ENCODE measurements at places on chromosomes 7 and 10.

- DNase-seq, result no peak
Measured at GRCh38 chr10:12563489-12563888, 214.1 kb downstream of the CAMK1D start.

GRCh38 chr7:142796501-142797390 lies 26.0 kb downstream of the PRSS2 start:
- DNase-seq, result no peak

GRCh38 chr10:112961609-112962008 lies 11.6 kb downstream of the TCF7L2 start:
- no peak for DNase-seq

GRCh38 chr7:88357781-88358525 lies 51.3 kb upstream of the STEAP4 start:
- no peak for DNase-seq

DNA sequence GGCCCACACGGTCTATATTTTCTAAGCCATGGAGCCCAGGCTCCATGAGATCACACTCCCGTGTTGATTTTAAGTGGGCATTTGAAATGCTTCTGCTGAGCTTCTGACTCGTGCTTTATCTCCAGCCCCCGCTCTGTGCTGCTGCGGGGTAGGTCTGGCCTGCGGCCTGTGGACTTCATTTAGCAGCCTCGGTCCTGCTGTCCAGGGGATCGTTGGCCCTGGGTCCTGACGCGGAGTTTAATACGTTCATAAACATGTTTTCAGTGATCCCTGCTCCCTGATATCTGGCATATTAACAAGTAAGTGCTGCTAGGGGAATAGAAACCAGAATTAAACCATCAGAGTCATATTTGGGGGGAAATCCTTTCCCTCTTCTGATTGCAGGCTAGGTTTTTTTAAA lies 540.3 kb upstream of the MGMT start:
- no peak for DNase-seq

GRCh38 chr7:104264285-104264684 lies 56.5 kb upstream of the ORC5 start:
- DNase-seq, result no peak

DNA sequence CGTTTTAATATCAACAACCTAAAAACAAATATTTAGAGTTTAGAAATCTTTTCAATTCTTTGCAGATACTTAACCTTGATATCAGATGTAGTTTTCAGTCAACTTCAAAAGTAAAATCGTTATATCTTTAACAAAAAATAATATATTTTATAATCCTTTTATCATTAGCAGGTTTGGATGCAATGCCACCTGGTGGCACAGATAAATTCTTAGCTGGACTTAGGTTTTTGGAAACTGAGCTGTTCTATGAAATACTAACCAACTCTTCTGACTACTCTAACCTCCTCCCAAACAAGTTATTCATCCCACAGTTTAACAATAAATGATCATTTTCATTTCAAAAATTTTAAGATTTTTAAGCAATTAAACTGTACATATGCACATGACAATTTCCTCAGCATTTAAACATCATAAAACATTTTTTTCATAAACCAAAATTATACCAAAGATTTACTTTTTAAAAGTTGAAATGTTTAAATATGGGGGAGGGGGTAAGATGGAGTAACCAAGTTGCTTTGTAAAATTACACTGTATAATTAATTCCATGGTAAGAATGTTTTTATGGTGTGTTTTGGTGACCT lies 56.9 kb downstream of the HIBADH start:
- no peak for DNase-seq

- no peak for DNase-seq
Measured at GRCh38 chr7:133298080-133298479, 45.2 kb downstream of the EXOC4 start.

DNA sequence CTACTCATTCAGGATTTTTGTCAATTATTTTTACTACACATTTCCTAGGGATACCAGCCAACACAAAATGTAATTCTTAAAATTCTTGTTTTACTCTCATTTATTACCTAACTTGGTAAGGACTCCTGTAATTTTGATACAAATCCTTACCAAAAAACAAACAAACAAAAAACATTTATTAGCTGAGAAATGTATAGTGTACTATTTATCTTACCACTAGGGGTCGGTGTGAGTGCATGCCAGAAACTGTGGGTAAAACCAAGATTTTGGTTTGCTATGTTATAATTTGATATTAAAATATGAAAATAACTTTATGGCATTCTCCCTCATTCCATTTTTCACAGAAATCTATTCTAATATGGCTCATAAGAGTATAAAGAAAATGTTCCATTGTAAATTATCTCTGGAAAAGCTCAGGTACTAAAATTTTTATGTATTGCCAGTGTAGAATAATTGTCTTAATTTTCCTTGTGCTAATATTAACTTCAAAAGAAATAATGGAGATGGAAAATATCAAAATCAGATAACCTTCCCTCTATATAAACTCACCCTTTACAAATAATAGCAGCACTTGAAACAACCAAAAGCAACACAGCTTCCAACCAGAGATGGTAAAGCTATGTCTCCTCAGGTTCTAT lies 290.8 kb upstream of the PCDH15 start:
- DNase-seq, result no peak

GRCh38 chr10:119425102-119425880 lies 117.2 kb downstream of the RGS10 start:
- no peak for DNase-seq

DNA sequence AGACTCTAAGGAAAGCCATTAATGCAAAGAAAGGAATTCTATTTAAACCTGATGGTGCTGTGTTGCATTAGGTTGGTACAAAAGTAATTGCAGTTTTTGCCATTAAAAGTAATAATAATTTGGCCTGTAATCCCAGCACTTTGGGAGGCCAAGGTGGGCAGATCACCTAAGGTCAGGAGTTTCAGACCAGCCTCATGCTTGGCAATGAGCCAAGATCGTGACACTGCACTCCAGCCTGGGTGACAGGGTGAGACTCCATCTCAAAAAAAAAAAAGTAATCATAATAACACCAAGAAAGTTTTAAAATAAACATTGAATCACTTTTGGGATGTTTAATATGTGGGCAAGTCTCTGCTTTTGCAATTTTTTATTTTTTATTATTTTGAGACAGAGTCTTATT lies 107.3 kb upstream of the FRMD4A start:
- peak; percentile 59 for DNase-seq

DNA sequence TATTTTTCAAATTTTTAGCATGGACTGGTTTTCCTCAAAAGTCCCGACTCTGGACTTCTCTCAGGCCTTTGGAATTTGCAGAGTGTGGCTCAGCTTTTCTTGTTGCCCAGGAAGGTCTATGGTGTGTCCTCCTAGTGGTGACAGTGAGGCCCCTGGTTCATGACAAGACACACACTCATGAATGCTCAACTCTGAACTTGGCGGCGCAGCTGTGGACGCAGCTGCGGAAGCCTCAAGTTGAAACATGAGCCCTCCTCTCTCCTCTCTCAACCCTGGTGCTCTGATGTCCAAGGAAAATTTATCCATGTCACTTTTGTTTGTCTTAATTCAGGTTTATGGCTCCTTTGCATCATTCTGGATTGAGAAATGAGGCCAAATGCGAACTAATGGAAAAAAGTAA lies 183.9 kb downstream of the HECW1 start:
- no peak for DNase-seq

DNA sequence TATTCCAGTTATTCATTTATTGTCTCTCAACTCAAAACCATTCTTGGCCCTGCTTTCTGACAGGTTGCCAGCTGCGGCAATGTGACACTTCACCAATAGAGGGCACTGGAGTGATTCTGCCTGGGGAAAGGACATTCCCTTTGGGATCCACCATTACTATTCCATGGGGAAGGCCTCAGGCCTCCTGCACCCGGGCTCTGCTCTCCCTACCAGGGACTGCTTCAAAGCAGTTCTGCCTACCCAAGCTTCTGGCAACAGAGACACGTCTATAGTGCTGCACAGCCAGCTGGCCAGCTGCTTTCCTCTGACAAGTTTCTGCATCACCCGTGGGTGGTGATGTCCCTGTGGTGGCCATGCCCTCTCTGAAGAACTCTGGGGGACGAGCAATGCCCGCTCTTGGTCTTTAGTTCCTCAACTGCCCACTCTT lies 163.8 kb downstream of the ELMO1 start:
- peak; percentile 17 for DNase-seq

DNA sequence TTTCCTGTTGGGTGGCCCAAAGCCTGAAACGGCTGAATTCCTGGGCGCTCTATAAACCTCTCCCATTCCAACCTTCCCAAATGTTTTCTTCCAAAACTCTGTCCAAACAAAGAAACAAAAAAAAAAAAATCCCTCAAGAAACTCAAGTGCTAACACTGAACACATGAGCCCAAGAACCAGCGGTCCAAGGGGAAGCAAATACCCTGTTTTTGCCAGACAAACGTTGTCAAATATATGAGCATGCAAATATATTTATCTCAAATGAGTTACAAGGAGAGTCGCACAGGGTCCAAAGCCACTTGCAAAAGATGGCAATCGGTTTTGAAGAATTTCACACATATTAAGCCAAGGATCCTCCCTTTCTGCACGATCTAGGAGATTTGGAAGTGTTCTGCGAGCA lies 23.3 kb upstream of the EMX2 start:
- no peak for DNase-seq

DNA sequence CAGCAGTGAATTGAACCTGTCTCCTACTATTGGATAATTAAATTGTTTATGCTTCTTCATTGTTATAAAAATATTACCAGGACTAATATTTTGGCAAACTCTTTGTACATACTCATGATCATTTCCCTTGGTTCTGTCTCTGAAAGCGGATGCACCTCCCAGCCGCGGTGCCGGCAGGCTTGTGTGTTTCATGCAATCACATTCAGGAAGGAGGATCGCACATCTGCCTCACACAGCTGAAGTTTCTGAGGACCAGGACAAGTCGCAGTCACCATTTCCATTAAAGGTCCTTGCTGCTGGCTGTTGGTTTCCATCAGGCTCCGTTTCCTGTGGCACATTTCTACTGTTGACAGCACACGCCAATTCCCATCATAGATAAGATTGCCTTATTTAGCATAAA lies 117.8 kb upstream of the SHH start:
- no peak for DNase-seq

DNA sequence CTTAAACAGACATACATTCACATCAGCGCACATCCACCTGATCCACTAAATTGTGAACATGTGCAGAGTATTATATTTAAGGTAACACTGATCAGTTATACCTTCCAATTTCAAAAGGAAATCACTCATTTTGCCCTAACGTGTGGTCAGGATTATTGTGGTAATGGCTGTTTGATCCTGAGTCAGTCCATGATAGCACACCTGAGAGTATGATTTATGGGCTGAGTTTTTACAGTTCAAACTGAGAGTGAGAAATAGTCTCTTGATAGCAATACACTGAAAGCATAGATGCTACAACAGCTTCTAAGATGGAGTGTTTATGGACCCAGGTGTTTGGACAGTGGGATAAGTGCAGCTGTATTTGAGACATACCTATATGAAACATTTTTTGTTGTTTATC lies 96.7 kb downstream of the KIF20B start:
- no peak for DNase-seq

DNA sequence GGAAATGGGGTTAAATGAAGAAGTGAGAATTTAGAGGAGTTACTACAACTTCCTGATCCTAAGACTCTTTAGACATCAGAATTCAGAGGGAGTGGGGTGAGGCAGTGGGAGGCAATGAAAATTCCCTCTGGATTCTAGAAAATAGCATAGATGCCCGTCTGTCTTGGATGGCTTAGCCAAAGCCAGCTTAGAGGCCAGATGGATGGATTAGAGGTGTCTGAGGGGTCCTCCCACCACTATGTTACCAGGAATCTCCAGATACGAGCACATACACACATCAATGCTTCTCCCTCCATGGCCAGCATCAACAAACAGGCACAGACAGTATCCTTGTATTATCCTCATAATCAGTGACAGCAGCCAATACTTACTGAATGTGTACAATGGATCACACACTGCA lies 418.1 kb downstream of the PLXNA4 start:
- no peak for DNase-seq

DNA sequence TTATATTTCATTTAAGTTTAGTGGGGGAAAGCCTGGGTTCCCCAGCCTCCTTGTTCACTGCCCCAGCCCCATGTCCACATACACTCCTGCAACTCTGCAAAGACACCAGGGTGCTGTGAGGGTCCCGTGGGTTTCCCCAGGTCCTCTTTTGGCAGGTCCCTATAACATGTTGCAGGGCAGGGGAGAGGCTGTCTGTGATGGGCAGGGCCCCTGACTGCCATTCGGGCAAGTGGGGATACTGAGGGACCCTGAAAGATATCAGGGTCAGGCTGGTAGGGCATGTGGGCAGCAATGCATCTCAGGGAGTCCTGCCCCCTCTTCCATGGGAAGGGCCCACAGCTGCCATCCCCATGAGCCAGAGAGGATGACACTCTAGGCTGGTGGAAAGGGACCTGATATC lies 28.4 kb downstream of the RASGEF1A start:
- DNase-seq, result no peak

DNA sequence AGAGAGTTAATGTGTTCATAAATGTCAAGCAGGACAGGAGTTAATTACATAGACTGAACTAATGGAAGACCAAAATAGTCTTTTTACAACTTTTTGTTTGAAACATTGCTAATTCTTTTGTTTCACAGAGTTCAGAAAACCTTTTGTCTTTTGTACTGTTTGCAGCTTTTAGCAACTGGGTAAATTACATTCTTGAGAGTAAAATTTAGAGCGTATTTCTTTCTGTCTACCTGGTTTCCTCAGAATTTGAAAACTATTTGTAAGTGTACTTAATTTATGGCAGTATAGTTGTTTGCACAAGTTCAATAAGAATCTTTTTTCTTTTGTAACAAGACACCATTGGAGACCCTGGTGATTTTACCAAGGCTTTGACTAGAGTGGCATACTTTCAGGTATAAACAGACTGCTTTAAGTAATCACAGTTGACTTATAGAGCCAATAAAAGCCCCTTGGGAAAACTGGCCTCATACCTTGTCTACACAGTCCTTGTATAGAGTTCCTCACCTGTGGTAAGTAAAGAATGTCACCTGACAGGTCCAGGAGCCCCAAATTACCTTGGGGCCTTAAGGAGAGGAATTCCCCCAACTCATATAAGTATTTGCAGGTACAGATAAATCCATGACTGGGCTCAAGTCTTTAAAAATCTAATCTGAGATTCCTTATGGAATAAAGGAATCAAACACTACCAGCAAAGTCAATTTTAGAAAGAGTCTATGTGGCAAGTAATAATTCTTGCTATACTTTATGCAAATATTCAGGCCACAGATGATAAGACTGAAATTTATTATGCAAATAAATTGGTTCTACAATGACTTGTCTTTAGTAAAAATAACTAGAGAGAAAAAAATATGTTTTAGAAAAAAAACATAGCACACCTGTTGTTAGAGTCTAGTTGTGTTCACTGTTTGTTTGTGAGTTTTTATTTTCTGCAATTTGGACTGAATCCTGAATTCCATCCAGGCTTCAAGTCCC lies 23.6 kb upstream of the CREB3L2 start:
- no peak for DNase-seq

DNA sequence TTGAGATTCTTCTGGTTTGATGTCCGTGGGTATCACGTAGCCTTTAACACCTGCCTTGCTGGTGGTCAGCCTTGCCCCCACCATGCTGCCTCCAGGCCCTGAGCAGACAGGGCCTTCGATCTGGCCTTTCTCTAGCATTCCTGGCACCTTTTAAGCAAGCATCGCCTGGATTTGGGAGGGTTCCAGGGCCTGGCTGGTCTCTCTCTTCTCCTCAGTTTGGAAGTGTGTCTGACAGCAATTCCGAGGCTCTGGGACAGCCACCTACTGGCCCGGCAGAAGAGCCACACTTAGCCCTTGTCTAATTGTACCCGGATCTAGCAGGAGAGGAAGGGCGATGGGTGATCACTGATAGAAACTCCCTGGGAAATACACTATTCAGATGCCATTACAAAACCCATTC lies 441.3 kb upstream of the MKI67 start:
- no peak for DNase-seq

Data from cerebellar cortex (tissue), 1 donor.